ENCODE measurements at places on chromosomes 2 and 18.
A peak's percentile ranks its signal among the peaks of the same experiment; 100 is the strongest.

DNA sequence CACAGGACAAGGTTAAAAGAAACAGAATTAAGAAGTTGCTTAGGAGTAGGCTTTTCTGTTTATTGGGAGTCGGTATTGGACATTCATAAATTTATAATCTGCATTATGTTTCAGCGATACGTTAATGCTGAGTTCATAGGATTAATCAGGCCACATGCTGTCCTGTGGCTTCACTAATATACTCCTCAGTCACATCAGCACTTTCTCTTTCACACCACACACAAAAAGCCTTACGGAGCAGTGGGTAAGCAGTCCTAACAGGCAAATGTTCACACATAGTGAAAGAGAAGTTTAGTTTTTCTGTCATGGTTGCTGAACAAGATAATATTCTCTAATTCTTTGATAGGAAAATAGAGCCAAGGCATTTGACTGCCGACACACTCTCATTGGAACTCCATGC, 411.7 kb upstream of the RAB12 start:
- DNase-seq = no peak

- no peak for DNase-seq
These were observed 54.9 kb downstream of the R3HDM1 start for GRCh38 chr2:135586148-135586547.

DNA sequence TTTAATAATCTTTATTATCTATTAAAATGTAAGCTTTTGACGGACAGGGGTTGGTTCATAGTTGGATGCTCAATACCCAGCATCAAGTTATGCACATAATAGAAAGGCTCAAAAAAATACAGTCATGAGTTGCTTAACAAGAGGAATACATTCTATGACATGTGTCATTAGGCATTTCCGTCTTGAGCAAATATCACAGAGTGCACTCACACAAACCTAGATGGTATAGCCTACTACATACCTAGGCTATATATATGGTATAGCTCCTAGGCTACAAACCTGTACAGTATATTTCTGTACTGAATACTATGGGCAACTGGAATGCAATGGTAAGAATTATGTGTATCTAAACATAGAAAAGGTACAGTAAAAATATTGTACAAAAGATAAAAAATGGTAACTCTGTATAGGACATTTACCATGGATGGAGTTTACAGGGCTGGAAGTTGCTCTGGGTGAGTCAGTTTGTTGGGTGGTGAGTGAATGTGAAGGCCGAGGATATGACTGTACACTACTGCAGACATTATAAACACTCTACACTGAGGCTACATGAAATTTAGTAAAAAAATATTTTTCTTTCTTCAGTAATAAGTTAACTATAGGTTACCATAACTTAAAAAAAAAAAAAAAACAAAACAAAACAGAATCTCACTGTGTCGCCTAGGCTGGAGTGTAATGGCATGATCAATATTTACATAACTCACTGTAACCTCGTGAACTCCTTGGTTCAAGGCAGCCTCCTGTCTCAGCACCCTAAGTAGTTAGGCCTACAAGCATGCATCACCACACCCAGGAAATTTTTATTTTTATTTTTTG, 201.2 kb downstream of the NBAS start:
- no peak for DNase-seq

GRCh38 chr2:64212346-64212745, 68.1 kb upstream of the PELI1 start:
- DNase-seq = peak; percentile 45

DNA sequence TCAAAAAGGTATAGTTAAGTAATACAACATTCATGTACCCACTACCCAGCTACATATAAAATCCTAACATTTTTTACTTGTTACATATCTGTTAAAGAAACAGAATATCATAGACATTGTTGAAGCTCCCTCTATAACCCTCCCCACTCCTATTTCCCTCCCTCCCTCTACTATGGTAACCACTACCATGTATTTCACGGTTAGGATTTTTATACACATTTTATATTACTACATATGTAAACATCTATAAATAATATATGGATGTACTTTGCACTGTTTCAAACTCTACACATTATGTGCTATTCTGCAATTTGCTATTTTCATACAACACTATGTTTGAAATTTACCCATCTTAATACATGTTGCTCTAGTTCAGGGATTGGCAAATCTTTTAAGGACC, 36.3 kb downstream of the THOC1 start:
- DNase-seq = no peak

DNA sequence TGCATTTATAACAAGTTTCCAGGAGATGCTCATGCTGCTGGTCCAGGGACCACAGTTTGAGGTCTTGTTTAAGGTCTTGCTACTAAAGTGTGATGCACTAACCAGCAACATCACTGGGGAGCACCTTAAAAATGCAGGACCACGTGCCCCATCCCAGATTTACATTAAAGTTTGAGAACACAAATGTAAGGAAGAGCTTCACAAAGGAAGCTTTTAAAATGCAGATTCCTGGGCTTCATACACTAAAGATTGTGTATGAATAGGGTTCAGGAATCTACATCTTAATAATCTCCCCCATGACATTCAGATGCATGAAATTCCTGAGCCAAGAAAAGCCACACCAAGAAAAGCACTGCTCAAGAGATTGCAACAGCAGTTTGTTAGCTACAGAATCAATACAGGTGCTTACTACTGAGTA, 235.3 kb upstream of the TANK start:
- no peak for DNase-seq

GRCh38 chr18:58529714-58530354, 99.1 kb downstream of the ALPK2 start:
- DNase-seq = peak; percentile 85

DNA sequence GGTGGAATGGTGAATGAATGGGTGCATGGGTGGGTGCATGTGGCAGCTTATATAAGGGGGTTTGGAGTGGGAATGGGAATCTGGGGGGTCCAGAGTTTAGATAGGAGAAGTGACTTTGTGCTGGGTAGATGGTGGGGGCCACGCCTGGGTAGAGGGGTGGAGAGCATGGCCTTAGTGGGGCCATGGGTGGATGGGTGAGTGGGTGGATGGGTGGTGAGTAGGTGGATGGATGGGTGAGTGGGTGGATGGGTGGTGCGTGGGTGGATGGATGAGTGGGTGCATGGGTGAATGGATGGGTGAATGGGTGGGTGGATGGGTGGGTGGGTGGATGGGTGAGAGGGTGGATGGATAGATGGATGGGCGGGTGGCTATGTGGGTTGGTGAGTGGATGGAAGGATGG, 53.9 kb downstream of the MYO7B start:
- no peak for DNase-seq

- DNase-seq = no peak
These were observed 4.2 kb downstream of the FOXI3 start for GRCh38 chr2:88448248-88448647.

GRCh38 chr18:13217466-13217961, 1.0 kb upstream of the LDLRAD4 start:
- peak; percentile 36 for DNase-seq

GRCh38 chr2:166170356-166170755, 42.5 kb upstream of the SCN1A start:
- peak; percentile 14 for DNase-seq

DNA sequence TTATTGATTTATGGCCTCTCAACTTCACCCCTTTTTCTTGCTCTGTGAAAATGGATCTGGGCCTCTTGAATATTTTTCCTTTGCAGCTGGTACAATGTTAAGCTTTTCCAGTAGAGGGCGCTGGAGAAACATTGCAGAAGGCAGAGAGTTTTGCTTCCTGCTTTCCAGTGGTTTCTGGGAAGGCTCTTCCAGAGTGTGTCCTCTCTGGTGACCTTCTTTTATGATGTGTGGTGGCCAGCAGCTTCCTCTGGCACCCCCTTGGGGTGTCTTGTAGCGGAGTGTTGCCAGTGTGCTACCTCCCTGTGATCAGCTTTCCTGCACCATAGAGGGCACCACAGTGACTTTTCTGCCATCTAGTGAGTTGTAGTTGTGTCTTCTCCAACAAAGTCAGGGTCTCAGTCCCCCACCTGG, 25.4 kb upstream of the MGAT5 start:
- DNase-seq = no peak

DNA sequence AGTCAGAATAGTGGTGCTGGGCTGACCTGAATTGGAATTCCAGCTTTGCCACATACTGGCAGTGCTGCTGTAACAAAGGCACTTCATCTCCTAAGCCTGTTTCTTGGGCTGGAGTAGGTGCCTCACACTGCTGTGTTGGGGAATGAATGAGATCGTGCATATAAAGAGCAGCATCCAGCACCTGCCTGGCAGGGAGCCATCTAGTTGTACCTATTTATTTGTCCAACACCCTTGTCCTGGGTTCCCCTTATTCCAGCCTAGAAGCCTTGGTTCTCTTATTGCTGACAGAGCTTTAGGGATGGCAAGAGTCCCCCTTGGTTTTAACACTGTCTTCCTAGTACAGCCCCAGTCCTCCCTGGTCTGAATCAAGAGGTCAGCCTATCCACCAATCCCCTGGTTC, 275.3 kb upstream of the RAB12 start:
- DNase-seq = no peak

DNA sequence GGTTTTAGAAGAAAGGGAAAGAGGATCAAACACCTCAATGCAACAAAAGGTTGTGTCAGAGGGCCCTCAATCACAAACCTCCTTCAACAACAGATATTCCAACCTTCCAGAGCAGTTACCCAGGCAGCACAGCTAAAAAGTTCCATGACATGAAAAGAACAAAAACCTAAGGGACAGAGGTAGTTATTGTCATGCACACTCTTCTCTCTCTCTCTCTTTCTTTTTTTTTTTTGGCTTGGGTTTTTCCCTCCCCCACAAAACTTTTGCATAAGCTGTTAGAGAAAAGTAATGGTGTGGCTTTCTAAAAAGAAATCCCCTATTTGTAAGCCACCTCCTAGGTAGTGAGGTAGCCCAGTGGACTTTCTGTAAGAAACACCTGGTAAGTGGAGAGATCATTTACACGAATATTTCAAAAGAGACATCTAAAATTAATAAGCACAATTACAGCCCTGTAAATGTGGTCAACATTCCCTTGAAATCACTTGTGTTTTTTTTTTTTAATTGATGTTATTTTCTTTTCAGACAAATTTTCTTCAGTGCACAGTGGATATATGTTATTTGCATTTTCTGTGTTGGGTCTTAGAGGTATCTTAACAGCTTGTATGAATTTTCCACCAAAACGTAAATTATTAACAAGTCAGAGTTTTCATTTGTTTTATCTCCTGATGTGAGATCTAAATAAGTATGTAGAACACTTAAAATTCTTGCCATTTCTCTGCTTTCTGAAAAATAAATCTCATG, 48.4 kb downstream of the ZEB2 start:
- DNase-seq = peak; percentile 47

- DNase-seq = no peak
These were observed 72.3 kb downstream of the AFF3 start for GRCh38 chr2:100070078-100070477.

DNA sequence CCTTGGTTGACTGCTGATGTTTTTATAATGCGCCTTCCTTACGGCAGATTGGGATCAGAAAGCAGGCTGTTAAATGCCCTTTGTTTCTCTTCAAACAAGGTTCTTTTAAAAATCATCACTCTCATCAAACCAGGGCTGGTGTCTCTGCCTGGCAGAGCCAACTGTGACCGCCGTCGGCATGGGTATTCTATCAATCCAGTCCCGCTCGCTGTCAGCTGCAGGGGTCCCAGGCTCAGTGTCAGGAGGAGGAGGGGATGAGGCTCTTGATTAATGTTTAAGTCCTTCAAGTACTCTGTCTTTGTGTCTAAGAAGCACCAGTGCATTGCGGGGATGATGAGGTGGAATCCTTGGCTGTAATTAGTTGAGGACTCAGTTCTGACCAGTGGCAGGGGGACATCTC, 348.1 kb downstream of the RNF144A start:
- no peak for DNase-seq
